ENCODE measurements at places on chromosomes 1 and 21.

DNA sequence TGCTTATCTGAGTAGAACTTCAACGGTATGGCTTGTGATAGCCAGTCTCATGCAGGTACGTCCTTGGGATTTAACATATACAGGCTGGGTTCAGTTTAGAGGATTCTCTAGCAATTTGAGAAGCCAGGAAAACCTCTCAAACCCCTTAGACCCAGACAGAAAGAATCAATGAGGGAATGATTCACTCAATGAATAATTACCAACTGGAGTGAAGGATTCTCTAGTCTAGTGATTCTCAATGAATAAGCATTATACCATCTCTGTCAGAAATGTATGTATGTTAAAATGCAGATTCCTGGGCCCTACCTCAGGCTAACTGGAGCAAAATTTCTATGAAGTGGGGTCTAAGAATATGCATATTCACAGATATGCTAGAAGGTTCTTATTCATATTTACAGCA lies 54.5 kb upstream of the APP start:
- no peak for DNase-seq

DNA sequence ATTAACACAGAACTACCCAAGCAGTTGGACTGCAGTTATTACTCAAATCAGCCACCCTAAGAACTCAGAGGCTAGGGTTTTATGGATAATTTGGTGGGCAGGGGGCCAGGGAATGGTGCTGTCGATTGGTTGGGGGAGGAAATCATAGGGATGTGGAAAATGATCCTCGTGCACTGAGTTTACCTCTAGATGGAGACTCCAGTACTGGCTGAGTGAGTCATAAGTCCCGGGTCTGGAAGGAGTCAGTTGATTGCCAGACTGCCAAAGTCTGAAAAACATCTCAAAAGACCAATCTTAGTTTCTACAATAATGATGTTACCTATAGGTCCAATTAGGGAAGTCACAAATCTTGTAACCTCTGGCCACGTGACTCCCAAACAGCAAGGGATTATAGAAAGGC lies 257.5 kb upstream of the PRMT6 start:
- no peak for DNase-seq

DNA sequence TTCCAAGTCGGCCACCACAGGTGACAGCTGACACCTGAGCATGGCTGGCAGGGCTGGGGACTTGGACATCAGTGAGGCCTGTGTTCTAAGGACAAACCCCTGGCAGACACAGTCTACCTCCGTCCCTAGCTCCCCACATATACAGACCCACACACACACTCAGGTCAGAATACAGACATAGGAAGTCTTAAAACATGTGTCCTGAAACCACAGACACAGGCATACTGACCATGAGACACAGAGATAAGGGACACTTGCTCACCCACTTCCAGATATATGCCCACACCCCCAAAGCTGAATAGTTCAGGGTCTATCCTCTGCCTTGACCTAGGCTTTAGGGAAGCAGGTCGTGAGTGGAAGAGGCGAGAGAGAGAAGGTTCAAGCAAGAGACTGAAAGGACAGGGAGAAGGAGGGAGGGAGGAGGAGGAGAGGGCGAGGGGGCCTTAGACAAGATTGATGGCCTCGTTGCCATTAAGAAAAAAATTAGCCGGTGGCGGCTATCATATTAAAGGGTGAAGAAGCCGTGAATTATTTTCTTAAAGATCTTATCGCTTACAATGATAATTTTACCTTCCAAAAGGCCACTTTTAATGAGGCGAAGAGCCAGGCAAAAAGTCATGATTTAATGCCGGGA lies 49.9 kb downstream of the TMEM53 start:
- no peak for DNase-seq

GRCh38 chr1:221695301-221695700 lies 46.6 kb downstream of the DUSP10 start:
- DNase-seq, result no peak

DNA sequence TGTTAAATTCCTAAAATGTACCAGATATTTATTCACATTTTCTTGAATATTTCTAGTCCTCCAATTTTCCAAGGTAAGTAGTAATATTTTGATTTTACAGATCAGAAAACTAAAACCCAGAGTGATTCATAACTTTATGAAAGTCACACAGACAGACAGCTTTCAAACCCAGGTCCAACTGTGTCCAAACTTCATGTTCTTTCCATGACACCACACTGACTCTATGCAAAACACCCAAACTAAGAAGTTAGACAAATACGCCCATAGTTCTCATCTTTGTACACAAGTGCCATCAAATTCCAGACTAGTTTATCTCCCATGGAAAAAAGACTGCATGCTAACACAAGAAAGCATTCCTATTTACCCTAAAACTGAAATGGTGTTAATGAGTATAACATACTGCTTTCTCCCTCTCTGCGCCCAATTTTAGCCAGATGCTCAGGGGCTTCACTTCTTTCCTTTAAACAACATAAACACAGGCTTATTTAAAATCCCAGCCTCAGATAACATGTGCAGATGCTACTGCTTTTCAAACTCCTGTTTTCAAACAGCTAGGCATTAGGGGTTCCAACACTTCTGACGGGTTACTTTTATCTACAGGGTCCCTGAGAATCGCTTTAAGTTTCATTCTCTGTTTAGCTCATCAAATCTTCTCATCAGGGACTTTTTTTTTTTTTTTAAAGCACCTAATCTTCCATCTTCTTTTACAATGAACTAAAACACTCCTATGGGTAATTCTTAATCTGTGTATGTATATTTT lies 44.6 kb downstream of the WASF2 start:
- DNase-seq, result no peak

DNA sequence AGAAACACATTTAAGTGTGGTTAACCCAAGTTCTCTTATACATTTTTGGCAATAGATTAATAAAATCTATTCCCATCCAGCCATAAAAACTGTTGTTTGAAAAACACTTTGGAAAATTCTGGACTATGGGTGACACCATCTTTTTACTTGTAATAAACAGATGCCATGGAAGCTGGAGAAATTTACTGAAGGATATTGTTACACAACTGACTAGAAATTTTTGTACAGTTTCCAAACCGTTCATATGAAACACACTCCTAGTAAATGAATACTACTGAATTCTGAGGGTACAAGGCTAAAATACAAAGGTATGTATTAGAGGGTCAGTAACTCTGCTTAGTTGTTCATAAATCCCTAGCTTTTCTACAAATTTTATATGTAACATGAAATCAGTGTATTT lies 48.7 kb downstream of the TRIM33 start:
- no peak for DNase-seq

- DNase-seq, result no peak
Measured at GRCh38 chr1:170776252-170776651, 112.3 kb downstream of the PRRX1 start.

DNA sequence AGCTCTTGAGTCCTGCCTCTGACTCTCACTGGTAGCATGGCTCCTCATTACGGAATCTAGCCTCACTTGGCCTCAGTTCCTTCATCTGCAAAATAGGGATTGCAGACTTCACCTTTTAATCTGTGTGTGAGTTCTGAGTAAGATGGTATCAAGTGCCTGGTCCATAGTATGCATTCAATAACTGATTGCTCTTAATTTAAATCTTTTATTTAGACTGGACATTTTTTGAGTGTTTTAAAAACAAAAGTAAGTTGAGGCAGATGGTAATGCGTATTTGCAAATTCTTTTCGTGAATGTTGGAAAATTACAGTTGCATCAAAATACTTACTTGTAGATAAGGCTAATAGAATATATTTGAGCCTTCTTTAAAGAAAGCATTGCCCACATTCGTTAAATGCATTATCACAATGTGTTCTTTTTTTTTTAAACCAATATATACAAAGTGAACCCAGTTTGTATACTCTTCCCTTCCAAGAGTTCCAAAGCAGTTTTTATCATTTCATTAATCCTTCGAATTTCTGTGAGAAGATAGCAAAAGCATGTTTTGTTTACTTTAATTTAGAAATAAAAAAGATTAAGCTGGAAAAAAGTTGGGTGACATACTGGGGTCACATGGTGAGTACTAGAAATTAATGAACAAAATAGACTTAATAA lies 8.1 kb downstream of the DNM3 start:
- DNase-seq, result no peak

DNA sequence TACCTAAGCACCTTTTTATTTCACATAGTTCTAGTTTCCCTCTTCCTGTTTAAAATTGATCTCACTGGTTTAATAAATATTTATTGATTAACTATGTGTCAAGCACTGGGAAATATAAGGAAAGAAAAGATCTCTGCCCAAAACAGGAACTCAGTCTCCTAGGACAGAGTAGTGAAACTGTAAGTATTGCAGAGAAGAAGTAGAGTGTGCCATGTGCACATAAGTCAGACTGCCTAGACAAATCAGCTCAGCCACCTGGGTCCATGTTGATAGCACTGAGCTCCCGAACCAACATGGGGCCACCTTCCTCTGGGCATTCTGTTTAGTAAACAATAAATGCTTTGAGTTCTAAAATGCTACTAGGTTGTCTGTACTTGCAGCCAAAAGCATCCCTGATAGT lies 9.8 kb upstream of the SSX2IP start:
- no peak for DNase-seq

DNA sequence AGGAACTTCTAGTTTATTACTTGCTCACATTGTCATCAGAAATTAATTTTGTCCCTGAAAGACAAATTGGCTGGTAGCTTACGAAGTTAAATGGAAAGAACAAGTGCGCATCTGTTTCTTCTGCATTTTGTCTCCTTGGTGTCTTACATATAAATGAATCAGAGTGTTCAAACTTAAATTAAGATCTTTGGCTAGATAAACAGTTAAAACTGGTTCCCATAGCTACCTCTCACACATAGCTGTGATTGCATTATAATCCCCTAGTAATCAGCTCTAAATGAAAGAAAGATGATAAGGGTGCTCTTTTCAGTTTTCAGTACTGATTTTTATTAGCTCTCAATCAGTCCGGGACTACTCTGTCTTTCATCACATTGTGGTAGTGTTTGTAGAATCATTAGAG lies 124.2 kb upstream of the LMO4 start:
- no peak for DNase-seq

GRCh38 chr1:75234562-75234961 lies 100.4 kb downstream of the LHX8 start:
- no peak for DNase-seq

GRCh38 chr1:90400131-90400530 lies 317.0 kb downstream of the BARHL2 start:
- no peak for DNase-seq
